ENCODE measurements at places on chromosomes 7 and 10. TPM values are rescaled to one million over a fixed set of nuclear protein-coding genes. Genes with fewer than 3 reads are reported as not detected.

Gene DGKI
- polyA plus RNA-seq: 3.6 TPM

Gene C10orf62
- polyA plus RNA-seq: not detected

Gene CDH23
- polyA plus RNA-seq: 0.50 TPM

GRCh38 chr7:91941450-91941849, 788 bp downstream of the AKAP9 start:
- DNase-seq: peak; percentile 55

- peak; percentile 93 for DNase-seq
These were observed at the start of gene WDR37 for GRCh38 chr10:1056326-1057105. WDR37 (plus strand) TSS chr10:1056385; CDS start chr10:1072156, 15,771 bp downstream.

GRCh38 chr7:23396222-23397015, 73.9 kb downstream of the IGF2BP3 start:
- no peak for DNase-seq

- DNase-seq: no peak
These were observed 280.6 kb downstream of the TFEC start for GRCh38 chr7:115749924-115750323.

GRCh38 chr10:110857265-110858171, 14.2 kb upstream of the PDCD4 start:
- DNase-seq: no peak

DNA sequence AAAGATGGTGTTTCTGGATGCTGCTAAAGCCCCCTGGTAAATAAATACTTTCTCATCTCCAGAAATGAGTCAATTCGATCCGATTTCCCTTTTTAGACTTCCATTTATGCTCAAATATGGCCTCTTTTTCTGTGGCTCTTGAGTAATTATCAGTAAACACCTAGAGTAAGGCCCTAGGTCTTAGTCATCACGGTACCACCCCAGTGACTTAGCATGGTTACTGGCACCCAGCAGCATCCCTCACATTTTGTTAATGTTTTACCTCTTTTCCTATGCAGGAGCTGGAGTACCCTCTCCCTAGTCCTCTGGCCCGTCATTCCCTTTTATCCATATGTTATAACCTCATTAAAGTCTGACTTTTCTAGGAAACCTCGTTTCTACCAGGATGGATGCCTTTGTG, 19.5 kb downstream of the CHN2 start:
- DNase-seq: no peak

- peak; percentile 29 for DNase-seq
These were observed 758 bp downstream of the DPCD start for GRCh38 chr10:101588879-101589278.

DNA sequence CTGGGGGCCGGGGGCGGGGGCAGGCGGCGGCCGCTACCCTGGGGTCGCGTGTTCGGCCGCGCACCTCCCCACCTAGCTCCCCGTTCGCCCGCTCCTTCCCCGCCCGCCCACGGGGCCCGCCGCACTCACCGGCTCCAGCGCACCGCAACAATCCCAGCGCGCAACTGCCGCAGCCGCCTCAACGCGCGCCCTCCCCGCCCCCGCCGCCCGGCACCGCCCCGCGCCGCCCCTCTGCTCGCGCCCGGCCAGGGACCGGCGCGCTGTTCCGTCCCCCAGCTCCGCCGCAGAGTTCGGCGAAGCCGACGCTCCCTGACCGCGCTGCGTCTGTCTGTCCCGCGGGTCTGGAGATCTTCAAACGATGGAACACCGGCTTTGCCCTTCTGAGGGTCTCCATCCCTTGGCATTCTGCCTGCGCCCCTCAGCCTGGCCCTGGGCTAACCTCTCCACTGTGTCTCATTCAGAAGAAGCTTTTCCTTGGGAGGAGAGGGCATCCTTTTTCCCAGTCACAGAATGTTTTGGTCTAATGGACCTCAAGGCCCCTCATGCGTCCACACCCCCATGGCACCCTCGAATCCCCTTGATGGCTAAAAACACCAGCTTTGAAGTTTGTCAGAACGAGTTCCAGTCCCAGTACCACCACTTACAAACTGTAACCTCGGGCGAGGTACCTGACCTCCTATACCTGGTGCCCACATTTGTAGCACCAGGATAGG, at the start of gene NT5C2:
TSS of gene NT5C2 (minus strand) at position 166 of the 713 bp plus-strand sequence. CDS start 18,314 bp downstream, outside the sequence.
- DNase-seq: peak; percentile 89

DNA sequence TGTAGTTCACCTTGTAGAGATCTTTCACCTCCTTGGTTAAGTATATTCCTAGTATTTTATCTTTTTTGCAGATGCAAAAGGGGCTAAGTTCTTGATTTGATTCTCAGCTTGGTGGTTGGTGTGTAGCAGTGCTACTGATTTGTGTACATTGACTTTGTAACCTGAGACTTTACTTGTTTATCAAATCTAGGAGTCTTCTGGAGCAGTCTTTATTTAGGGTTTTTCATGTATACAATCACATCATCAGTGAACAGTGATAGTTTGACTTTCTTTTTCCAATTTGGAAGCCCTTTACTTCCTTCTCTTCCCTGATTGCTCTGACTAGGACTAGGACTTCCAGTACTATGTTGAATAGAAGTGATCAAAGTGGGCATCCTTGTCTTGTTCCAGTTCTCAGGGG, 33.8 kb downstream of the GPR22 start:
- no peak for DNase-seq

DNA sequence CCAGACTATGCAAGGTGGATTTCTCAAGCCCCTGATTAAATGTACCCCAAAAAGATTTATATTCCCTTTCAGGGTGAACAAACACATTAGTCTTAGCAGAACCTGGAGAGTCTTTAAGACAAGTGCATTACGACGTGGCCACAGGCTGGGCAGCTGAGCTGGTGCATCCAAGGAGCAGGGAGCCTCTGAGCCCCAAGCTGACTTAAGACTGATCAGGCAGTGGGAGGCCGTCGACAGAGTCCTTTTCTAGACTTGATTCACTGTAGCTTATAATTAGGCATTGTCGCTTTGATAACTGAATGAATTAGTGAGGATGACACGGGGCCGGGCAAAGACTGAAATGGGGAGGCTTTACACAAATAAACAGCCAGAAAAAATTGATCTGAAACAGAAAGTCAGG, 353.2 kb downstream of the GPAM start:
- no peak for DNase-seq

DNA sequence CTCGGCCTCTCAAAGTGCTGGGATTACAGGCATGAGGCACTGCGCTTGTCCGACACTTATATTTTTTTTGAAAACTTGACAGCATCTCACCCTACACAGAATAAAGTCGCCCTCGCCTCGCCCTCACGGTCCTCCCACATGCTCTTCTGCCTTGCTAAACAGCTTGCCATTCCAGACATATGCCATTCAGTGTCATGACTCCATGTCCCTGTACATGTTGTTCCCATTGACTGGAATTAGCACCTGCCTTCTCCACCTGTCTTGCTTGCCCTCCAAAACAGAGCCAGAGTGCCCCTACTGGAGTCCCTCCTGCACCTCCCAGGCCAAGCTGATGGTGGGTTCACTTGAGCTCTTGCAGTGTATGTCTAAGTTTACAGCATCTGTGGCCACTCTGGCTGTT, 6.2 kb downstream of the NIPSNAP2 start:
- no peak for DNase-seq

- DNase-seq: no peak
These were observed 50.0 kb downstream of the CREB3L2 start for GRCh38 chr7:137951700-137952425.

DNA sequence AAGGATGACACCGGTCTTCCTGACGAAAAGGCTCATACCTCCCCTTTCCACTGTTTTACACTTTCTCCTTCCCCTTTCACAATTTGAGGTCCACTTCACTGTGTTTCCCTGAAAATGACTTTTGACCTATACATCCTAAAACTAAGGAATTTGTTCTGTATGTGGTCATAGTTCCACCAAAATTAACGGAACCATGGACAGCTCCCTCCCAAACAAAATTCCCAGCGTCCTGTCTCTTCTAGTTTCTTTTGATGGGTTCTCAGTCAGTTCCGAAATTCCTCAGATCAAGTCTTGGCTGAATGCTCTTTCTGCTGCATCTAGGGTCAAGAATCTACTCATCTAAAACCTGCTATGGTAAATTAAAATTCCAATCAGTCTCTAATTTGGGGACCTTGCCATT, 1191.9 kb downstream of the CNTNAP2 start:
- no peak for DNase-seq

DNA sequence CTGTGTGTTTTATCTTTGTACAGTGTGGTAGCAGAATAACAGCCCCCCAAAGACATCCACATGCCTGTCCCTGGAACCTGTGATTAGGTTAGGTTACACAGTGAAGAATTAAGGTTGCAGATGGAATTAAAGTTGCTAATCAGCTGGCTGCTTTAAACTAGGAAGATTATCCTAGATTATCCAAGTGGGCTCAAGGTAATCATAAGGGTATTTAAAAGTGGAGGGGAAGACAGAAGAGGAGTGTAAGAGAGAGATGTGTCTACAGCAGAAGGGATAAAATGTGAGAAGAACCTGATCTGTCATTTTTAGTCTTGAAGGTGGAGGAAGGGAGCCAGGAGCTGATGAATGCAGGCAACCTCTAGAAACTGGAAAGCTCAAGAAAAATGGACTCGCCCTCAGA, 117.6 kb downstream of the ARHGAP22 start:
- DNase-seq: no peak

GRCh38 chr7:35257251-35258124, 3.6 kb upstream of the TBX20 start:
- no peak for DNase-seq

DNA sequence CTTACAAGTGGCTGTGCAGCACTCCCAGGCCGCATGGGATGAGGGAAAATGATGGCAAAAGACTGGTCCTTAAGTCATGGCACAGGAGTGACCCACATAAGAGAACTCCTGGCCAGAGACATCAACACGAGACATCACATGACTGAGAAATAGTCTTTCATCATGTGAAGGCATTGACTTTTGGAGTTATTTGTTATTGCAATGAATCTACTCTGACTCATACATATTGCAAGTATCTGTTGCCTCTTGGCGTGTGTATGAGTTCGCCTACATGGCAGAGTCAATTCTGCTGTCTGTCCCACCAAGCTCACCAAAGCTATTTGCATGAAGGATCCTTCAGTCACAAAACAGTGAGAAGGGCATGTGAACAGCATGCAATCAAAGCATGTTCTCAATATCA, 59.7 kb upstream of the HABP2 start:
- no peak for DNase-seq

- DNase-seq: no peak
These were observed 105.8 kb downstream of the USP6NL start for GRCh38 chr10:11505639-11506038.

Measured in aorta (tissue), 5 donors.